ENCODE measurements at places on chromosomes 4 and X.

DNA sequence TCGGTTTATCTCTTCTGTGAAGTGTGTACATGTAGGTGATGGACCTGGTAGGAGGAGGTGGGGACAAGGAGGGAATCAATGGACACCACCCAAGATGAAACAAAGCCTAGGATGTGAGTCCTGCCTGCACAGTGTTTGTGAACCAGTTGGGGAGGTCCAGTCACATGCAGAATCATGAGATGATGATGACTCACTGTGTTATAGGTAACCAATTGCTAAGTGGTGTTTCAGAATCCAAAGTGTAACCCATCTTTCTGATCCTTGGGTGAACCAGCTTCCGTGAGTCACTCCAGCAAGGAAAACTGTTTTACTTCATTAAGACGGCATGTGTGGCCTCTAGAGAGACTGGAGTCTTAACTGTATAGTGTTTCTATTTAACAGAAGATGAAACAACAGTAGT is 57.9 kb upstream of the HPF1 start:
- no peak for DNase-seq

DNA sequence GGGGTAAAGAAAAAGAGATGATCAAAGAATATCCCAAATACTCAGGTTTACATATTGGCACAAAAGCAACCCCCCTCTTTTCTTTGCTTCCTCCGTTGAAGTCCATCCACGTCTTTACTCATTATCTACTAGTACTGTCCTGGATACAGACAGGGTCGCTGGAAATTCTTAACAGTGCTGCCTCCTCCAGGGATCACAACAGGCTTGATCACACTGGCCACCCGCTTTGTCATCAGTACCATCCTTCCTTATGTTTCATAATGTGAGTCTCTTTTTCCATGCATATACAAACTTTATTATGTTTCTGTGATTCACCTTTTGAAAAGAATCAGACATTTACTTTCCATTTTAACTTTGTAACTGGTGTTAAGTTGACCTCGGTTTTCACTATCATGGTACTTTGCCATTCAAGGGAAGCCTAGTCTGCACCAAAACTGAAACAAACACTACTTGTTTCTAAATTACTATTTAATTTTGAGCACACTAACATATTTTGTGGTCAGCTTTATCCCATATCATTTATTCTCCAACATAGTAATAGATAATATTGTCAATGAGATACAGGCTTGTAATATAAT is 387.5 kb upstream of the PPP1R2C start:
- no peak for DNase-seq

GRCh38 chrX:54134269-54134668 is 48.8 kb downstream of the FAM120C start:
- no peak for DNase-seq

- DNase-seq = no peak
Measured at GRCh38 chrX:5998456-5998855, 230.2 kb downstream of the NLGN4X start.

DNA sequence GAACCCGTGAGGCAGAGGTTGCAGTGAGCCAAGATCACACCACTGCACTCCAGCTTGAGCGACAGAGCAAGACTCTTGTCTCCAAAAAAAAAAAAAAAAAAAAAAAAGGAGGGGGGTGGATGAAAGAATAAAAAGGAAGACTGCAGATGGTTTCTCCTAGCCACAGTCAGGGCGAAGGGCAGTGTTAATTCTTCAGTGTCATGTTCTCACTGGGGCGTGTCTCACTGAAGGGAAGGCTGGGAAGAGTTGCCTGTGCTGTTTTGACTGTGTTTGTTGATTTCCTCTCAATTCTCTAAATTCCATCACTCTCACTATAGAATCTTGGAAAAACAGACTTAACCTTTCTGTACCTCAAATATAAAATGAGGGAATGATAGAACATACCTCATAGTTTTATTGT is 71.6 kb upstream of the DHX15 start:
- DNase-seq = no peak

DNA sequence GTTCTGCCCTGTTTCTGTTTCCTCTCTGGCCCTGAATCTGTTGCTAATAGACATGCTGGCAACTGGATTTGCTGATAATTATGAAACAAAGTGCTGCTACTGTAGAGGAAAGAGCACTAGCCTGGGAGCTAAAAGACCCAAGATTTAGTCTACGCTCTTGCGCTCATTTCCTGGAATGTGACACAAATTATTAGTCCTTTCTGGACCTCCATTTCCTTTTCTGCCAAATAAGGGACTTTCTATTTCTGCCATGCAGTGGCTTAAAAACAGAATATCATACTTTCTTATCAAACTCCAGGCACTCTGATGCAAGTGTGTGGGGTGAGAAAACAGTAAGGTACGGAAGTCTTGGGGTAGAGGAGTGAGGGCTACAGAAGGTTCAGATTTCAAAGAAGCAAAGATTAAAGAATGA is 48.3 kb upstream of the GPR174 start:
- DNase-seq = peak; percentile 73

- no peak for DNase-seq
Measured at GRCh38 chr4:176534566-176534965, 214.8 kb downstream of the SPCS3 start.

DNA sequence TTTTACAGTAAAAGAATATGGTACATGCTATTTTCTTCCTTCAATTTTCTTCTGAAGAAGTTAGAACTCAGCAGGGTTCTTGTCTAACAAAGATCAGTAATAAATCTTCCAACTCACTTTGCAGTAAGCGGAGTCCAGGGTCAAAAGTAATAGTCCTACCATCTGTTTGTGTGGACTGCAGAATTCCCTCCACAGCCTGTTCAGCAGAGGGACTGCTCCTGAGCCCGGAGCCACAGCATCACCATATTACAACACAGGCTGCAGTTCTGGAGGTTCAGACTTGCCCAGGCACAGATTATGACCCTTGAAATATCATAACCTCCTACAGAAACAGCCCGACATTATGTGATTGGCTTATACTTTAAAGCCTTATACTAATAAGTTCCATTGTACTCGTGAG is 10.3 kb downstream of the FHDC1 start:
- DNase-seq = no peak

DNA sequence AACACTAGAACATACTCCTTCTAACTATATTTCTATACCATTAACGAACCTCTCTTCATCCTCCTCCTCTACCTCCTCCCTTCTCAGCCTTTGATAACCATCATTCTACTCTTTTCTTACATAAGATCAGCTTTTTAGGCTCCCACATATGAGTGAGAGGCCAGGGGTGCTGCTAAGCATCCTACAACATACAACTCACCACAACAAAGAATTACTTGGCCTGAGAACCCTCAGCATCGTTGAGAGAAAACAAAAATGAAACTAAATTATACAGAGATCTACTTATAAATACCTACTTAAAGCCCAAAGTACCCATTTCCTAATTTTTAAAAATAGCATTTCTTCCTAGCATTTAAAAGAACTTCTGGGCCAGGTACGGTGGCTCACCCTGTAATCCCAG is 77.7 kb downstream of the CC2D2A start:
- DNase-seq = peak; percentile 48

- DNase-seq = no peak
Measured at GRCh38 chr4:163263606-163264005, 68.8 kb downstream of the NPY1R start.

- DNase-seq = no peak
Measured at GRCh38 chrX:42770566-42770965, 7.4 kb downstream of the PPP1R2C start.

- DNase-seq = no peak
Measured at GRCh38 chrX:120262859-120263708, 12.5 kb downstream of the ZBTB33 start.

DNA sequence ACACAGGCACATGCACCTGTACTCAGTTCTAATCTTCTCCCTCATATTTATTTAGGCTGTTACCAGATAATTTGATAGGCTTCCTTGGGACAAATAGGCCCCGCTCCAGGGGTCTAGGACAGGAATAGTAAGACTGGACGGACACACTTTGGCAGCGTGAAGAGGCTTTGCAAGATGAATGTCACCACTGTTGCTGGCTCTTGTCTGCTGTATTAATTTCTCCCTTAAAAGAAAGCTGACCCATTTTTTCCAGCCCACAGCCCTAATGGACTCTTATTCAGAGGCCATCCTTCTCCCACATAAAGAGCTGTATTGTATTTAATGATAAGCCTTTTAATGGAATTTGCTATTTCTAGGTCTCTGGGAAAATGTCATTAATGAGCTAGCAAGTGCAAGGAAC is 18.0 kb downstream of the FAM184B start:
- no peak for DNase-seq

GRCh38 chr4:37434469-37434868 is 189.9 kb downstream of the NWD2 start:
- DNase-seq = no peak

DNA sequence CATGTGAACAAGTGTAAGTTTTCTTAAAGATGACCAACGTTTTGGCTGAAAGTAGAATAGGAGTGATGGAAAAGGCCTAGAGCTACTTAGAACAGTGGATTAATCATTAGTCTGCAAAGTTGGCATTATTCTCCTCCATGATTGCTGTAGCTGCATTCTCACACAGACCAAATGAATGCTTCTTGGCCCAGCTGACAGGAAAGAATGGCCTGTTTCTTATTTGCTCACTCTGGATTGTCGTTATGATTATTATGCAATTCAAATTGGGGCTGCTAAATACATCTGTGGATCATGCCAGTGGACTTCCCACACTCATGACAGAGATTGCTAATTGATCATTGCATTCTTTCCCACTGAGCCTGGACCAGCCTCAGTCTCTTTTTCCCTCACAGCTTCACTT is 285.0 kb downstream of the STIM2 start:
- no peak for DNase-seq

DNA sequence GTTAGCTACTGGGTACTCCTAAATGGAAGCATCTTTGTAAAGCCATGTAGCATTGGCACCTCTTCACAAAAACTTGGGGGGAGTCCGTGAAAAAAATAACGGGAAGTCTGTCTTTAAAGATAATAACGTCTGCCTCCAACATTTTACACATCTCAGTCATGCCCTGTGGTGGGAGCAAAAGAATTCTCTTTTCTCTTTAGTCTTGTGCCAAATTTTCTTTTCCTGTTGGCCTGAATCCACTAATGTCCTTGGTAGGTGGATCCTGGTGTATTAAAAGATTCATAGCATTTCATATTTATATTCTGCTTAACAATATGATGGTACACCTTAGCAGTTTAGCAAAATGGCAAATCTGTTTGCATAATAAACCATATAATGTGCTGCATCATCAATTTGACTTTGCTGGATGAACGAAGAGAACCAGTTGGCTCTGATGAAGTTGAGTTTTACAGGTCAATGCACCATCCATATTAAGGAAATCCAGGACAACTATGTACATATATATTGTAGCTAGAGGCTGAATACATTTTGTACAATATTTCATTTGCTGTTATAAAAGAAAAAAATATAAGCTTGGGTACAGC is 746.4 kb upstream of the MAGEB2 start:
- no peak for DNase-seq

DNA sequence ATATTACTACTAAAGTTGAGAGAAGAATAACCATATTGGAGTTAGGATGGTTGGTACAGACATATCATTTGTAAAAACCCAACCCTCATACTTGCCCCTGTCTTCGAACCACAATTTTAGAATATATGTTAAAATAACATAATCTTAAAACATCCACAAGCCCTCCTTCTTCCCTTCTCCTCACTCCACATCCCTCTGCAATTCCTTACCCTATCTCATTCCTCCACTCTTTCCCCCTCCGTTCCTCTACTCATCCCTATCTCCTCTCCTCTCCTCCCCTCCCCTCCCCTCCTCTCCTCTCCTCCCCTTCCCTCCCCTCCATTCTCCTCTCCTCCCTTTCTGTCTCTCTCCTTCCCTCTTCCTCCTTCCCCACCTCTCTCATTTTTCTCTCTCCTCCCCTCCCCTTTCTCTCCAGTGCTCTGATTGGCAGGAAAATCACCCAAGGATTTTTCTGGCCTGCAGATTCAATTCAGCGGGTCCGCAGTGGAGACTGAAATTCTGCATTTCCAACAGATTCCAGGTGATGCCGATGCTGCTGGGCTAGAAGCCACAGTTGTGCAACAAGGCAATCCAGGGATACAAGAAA is 17.4 kb upstream of the ODAM start:
- no peak for DNase-seq

DNA sequence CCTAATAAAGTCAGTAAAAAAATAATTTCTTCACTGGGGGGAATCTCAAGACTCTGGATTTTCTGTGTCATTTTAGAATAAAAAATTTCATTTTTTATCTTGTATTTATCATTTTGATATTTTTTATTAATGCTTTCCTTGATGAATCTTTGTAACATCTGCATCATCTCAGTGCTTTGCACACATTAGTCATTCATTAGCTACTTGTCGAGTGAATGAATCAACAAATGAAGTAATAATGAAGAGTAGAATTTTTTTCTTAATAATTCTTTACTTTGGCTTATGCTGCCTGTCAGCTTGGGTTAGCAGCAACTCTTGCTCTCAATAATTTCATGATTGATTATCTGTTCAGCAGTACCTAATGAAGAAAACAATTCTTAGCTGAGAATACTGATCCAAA is 530.8 kb downstream of the GRXCR1 start:
- no peak for DNase-seq

DNA sequence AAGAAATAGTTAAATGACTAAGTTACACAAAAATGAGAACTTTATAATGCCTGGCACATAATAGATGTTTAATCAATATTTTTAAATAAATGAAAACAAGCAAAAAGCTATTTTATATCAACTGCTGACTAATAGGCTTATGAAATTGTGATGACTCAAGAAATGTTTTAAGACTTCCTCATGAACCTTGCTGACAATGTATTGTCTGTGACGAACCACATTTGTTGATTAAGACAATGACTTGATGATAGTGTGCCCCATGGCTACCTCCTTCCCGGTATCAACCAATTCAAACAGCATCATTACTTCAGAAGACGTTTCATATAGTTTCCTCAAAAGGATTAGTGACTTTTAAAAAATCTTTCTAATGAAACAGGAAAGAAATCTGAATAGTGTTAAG is 7.9 kb downstream of the CXCL6 start:
- DNase-seq = no peak

DNA sequence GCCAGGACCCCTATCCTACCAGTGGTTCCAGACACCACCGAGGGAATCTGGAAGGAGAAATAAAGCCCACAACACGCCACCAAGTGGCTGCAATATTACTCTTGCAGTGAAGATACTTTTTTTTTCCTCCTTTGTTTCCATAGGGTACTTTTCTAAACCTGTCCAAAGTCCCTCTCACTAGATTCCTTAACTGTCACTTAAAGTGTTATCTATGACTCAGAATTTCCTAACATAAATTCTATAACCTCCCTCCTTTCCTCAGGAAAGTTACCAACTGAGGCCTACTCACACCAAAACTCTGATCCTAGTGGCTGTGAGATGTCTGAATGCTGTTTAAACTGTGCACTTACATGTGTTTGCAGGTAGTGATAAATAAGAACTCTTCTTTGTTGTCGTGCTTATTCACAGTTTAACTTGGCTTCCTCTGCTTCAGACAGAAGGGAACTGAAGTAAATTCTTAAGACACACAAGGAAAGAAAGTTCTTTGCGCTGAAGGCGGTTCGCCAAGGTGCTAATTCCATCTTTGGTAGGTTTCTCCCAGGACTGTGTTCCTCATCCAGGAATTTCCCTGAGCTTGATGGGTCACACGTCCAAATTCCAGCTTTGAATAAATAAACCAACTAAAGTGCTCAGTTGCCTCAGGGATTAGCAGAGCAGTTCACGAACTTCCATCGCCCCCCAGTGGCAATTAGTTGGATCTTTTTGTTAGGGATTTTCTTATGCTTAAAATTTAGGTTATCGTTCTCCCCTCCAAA is 10.7 kb upstream of the HCCS start:
- no peak for DNase-seq

- no peak for DNase-seq
Measured at GRCh38 chr4:10079912-10080588, 36.5 kb downstream of the WDR1 start.
